ENCODE measurements at places on chromosomes 13 and 19. TPM values are rescaled to one million over a fixed set of nuclear protein-coding genes. Genes with fewer than 3 reads are reported as not detected.

Gene LACC1
- total RNA-seq, result 7.2 TPM

Gene RNF113B
- not detected for total RNA-seq

Gene RGL3
- not detected for total RNA-seq

Gene CDX2
- total RNA-seq, result not detected

Gene DNAAF3
- total RNA-seq, result 1.6 TPM

Gene COL4A2
- total RNA-seq, result 1,851 TPM

Gene S1PR5
- not detected for total RNA-seq

Gene DCT
- not detected for total RNA-seq

Gene SIGLEC8
- total RNA-seq, result not detected

Gene ZNF841
- 14.8 TPM for total RNA-seq

Gene IL17D
- 10.6 TPM for total RNA-seq

Gene APOC4
- not detected for total RNA-seq

Gene CATSPERD
- not detected for total RNA-seq

Gene PPP1R37
- total RNA-seq, result 39.6 TPM

All from glomerular endothelial cell (primary cell).